ENCODE measurements at places on chromosomes 6 and 20.
A peak's percentile ranks its signal among the peaks of the same experiment; 100 is the strongest.

DNA sequence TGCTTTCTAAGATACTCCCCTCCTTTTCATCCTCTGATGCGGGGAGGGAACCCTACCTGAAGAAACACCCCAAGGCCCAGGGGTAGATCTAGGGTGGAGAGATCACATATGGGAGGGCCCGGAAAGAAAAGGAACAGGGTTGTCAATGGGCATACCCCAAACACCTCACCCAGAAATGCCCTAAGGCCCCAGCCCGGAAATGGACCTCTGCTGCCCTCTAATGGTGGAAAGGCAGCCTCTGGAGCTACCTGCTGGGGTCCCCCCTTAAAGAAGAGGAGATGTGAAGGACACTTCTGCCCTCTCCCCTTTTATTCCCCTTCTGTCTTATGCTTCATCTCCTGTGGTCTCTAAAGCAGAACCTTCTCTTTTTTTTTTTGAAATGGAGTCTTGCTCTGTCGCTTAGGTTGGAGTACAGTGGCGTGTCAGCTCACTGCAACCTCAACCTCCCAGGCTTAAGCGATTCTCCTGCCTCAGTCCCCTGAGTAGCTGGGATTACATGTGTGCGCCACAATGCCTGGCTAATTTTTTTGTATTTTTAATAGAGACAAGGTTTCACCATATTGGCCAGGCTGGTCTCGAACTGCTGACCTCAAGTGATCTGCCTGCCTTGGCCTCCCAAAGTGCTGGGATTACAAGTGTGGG, 458 bp upstream of the ARMC12 start:
- peak; percentile 85 for DNase-seq

DNA sequence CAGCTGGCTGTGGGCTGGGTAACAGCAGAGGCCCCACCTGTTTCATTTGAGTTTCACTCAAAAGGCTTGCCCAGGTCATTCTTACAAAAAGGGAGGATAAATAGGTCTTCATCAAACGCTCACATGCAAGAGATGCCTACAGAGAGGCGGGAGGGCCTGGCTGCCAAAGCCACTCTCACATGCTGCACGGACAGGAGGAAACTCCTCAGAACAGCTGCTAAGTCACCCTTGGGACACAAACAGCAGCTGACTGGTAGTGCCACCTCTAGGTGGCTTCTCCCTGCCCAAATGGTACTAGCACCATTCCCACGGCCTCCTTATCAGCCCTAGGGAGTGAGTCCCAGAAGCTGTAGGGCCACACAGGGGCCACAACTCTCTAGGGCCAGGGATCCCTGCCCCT, 23.8 kb downstream of the SLC22A23 start:
- no peak for DNase-seq

GRCh38 chr6:36924131-36924530, 30.4 kb upstream of the PI16 start:
- DNase-seq = no peak

DNA sequence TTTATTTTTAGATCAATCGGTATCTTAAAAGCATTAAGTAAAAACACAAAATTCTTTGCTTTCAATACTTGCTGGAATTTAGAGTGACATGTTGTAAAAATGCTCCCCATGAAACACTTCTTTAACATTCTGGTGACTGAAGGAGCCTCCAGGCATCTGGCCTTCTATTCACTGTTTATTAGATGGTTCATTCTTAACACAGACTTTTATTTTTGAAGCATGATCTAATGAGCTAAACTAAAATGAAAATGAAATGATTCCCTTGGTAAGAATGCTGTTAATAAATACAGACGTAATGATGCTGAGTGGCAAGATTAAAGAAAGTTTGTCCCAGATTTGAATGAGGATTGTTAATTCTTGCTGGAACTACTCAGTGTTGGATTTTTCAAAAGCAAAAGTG, 698.4 kb downstream of the TENT5A start:
- no peak for DNase-seq

- DNase-seq = no peak
Observed at GRCh38 chr6:129489215-129489765, 220.7 kb downstream of the ARHGAP18 start.

DNA sequence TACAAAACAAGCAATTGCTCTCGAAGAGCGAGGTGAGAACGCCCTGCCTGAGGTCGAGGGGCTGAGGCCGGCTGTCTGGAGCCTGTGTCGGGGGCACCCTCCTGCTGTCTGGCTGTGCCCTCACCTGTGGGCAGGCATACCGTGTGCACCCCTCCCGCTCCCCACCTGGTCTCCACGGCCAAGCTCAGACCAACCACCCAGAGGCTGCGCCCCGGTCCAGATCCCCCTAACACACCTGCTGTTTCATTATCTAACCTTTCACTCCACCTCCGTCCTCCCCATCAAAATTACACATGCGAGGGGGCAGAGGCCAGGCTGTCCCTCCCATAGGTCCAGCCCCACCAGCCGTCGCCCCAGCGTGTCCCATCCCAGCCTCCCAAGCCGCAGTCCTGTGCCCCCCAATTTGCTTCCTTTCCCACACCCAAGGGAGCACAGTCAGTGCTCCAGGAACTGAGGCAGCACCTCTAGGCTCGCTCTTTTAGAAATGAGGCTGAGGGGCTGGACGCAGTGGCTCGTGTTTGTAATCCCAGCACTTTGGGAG, 35.2 kb downstream of the NTSR1 start:
- no peak for DNase-seq

Data from stimulated activated CD4-positive, alpha-beta T cell treated with anti-CD3 and anti-CD28 coated beads, TNF-alpha, amount 100 ng/mL, for 24 hours (primary cell).